Activated B cell treated with CpG ODN at 0.5 μM for 24 hours (primary cell): ENCODE measurements at places on chromosomes 7 and 10.

DNA sequence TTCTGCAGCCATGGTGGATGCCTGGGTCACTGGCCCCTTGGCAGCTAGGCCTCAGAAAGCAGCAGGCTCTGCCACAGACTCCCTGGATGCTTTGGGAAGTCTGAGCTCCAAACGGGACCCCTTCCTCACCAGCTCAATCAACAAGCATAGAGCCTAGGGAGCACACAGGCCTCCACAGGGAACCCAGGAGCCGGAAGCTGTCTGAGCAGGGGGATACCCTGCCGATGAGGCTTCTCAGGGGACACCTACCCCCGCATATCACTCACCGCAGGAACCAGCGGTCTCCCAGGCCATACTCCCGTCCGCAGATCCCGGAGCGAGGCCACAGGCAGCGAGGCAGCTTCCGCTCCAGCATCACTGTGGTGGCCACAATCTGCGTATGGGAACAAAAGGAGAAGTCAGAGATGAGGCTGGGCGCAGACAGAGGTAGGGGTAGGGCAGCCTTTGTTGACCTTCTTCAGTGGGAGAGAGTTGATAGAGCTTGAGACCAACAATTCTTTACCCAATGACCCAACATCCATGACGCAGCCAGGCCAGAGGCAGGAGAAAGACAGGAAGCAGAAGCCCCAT is 13.4 kb downstream of the TRPV6 start:
- no peak for DNase-seq

DNA sequence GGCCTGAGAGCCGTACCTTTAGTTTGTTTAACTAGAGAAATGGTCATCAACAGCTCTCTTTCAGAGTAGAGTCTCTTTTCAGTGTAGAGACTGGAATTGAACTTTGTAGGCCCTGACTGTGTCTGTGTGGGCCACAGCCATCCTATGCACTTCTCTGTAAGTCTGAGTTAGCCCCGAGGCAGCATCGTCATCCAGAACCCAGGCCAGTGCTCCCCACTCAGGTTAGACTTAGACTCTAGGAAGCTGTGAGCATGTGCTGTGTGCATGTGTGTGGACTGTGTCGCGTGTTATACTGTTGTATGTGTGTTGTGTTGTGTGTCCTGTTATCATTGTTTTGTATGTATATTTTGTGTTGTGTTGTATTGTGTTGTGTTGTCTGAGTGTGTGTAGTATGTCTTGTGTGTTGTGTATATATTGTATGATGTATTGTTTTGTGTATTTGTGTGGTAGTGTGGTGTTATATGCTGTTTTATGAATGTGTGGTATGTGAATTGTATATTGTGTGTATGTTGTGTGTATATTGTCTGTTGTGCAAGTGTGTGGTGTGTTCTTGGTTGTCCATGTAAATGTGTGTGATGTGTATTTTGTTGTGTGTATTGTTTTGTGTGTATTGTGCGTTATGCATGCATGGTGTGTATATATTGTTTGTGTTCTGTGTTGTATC is 18.1 kb upstream of the NCAPG2 start:
- no peak for DNase-seq

GRCh38 chr7:119916501-119916900 is 356.5 kb upstream of the KCND2 start:
- DNase-seq = no peak

- no peak for DNase-seq
Measured at GRCh38 chr7:10483671-10484070, 490.0 kb upstream of the PHF14 start.

DNA sequence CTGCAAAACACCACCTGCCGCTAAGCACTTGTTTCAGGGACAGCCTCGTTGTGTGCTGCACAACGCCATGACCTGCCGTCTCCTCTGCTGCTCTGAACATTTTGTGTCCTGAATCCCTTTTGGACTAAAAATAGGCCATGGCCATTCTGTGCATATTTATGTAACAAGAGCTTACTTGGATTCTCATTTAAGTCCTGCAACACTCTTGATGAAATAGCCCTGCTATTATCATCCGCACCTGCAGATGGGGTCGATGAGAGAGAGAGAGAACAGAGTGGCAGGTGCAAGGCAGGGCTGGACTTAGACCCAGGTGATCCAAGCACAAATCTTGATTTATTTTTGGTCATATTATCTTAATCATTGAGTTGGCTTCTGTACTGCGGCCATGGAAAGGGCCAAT is 121.2 kb upstream of the PRKCQ start:
- DNase-seq = no peak

GRCh38 chr10:109126016-109126415 is 797.3 kb downstream of the XPNPEP1 start:
- DNase-seq = no peak

GRCh38 chr7:82472966-82473365 is 29.4 kb upstream of the CACNA2D1 start:
- no peak for DNase-seq

DNA sequence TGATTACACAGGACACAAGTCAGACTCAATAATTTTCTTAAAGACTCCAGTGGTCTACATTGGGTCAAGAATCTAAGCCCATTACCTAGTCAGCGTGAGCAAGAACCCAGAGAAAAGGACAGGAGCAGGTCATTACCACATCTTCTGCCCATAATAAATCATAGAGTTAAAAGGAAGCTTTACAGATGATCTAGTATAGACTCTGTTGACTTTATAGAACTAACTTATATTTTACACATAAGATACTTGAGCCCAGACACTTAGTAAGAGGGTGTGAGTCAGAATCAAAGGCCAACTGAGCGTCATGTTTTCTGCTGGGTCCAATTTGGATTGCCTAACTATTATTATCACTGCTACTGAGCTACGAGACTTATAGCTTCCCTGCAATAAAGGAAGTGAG is 206.1 kb upstream of the NPSR1 start:
- DNase-seq = no peak

GRCh38 chr10:35875016-35875676 is 233.1 kb upstream of the FZD8 start:
- no peak for DNase-seq

GRCh38 chr7:150384406-150385301 is 5.5 kb downstream of the ZNF775 start:
- peak; percentile 13 for DNase-seq

GRCh38 chr7:110719741-110720140 is 371.2 kb upstream of the LRRN3 start:
- no peak for DNase-seq

DNA sequence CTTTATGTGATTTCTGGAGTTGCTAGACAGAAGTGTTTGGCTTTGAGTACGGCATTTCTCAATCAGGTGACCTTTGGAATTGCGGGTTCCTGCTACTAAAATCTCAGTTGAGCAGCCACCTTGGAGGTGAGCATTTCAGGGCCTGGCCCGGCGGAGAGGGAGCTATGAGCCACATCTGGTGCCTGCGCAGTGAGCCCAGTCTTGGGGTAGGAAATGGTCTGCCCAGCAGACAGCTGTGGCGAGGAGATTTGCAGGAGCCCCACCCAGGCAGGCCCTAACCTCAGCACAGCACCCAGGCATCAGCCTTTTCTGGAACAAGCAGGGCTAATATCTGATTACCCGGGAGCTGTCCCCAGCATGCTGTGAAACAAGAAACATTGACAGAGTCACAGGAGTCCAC is 547.9 kb upstream of the FOXK1 start:
- DNase-seq = no peak

DNA sequence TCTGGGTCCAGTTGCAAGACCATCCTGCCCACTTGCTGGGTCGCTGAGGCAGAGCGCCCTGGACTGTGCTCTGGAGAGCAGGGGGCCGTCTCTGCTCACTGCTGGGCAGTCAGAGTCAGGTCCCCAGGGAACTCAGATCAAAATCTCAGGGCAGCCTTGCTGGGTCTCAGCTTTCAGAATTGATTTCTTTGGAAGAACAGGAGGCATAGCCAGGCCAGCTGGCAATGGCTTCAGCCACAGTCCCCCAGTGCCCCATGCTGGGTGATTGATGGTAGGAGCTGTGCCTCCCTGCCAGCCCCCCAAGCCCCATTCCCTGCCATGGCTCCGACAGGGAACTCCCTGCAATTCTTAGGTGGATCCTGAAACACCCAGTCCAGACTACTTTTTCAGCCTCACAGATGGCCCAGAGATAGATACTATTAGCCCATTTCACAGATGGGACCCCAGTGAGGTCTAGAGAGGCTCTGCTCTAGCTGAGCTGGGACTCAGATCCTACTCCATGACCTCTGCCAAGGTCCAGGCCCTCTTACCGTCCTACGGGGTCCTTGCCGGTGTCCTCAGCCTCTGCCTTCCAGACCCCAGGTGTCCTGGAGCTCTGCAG is 467 bp downstream of the MMRN2 start:
- no peak for DNase-seq

DNA sequence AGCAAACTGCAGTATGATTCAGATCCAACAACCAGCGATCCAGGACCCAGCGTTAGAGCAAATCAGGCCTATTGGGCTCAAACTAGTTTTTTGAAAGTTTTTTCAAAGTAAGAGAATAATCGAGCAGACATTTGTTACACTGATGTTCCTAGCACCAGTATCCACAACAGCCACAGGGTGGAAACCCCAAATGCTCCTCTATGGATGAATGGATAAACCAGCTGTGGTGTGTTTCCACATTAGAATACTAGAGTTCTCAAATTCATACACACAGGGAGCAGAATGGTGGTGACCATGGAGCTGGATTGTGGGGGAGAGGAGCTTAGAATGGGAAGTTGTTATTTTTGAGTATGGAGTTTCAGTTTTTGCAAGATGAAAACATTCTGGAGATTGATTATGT is 60.7 kb downstream of the PDIA4 start:
- DNase-seq = no peak

GRCh38 chr10:44865289-44865671 is 45.9 kb upstream of the TMEM72 start:
- DNase-seq = no peak

GRCh38 chr7:101688183-101688831 is 59.2 kb upstream of the MYL10 start:
- peak; percentile 83 for DNase-seq

- DNase-seq = no peak
Measured at GRCh38 chr7:113256883-113257531, 138.7 kb upstream of the SMIM30 start.

- no peak for DNase-seq
Measured at GRCh38 chr10:115851695-115852094, 421.3 kb downstream of the GFRA1 start.

DNA sequence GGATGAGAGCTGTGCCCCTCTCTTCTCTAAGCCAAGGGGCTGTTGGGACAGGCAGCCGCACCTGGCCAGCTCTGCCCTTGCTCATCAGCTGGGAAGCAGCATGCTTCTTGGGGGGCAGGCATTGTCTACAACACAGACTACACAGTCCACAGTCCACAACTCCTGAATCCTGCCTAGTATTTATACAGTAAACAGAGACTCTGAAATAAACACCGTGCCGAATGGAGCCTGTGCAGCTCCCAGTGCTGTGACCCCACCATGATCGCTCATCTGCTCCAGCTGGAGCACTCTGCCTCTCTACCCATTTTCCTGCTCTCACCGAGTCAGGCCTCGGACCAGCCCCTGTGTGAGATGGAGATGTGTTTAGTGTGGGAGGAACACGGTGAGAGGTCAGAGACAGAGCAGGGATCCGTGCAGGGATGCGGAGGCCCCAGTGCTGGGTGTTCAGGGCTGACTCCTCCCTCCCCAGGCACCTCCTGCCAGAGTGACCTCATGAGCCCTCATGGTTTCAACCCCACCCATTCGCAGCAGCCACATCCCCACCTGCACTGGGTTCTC is 608.0 kb downstream of the DNAJB6 start:
- no peak for DNase-seq

DNA sequence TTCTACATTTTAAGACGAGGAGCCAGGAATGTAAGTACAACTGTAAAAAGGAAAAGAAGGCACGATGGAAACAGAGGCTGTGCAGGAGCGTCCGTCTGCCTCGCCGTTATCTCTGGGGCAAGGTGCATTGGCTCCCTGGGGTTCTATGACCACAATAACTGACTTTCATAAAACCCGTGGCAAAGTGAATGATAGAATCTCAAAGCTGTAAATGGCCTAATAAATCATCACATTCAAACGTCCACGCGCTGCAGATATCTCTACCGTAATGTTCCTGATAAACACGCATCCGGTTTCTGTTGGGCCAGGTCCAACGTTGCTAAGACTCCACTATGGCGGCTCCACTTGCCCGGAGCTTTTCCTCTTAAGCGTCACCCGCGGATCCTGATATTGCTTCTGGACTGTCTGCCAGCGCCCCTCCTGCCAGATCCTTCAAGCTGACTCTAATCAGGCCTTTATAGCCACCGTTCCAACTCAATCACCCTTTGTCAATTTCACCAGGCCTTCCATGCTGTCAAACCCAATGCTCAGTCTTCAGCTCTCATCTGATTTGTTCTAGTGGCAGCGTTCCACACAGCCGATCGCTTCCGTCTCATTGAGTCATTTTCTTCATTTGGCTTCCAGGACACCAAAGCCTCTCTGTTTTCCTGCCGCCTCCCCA is 265.6 kb upstream of the FOXK1 start:
- no peak for DNase-seq

DNA sequence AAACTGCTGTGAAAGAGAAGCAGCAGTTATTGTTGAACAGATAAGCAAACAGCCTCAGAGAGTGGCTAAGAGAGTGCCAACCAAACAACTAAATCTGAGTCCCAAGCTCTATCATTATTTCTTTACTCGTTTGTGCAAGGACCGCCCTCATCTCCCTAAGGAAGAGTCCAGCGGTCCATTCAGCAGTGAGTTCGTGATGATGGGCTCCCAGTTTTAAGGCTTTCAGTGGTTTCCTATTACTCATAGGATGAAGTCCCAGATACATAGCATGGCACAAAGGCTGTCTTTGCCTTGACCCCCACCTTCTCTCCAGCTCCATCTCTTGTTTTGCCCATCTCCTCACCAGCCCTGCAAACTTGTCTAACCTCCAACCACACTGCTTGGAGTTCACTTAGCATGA is 24.3 kb upstream of the PDE1C start:
- no peak for DNase-seq

- no peak for DNase-seq
Measured at GRCh38 chr7:122847871-122848473, 38.3 kb downstream of the CADPS2 start.
